ENCODE measurements at places on chromosomes 5 and 9.

DNA sequence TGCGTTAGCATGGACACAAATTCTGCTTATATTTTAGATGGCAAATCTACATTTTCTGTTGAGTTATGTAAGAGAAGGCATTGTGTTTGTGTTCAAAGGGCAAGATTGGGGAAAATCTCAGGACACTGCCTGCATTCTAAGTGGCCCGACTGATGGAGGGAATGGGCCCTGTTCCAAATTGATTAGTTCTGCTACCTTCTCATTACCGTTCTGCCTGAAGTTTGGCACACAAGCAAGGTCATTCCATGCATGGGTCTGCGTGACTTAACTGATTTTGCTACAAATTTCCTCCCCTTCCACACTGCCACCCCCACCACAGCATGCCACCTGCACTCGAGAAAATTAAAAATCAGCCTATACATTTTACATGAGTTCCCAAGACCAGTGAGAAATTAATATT is 409.9 kb downstream of the BRINP1 start:
- no peak for DNase-seq

DNA sequence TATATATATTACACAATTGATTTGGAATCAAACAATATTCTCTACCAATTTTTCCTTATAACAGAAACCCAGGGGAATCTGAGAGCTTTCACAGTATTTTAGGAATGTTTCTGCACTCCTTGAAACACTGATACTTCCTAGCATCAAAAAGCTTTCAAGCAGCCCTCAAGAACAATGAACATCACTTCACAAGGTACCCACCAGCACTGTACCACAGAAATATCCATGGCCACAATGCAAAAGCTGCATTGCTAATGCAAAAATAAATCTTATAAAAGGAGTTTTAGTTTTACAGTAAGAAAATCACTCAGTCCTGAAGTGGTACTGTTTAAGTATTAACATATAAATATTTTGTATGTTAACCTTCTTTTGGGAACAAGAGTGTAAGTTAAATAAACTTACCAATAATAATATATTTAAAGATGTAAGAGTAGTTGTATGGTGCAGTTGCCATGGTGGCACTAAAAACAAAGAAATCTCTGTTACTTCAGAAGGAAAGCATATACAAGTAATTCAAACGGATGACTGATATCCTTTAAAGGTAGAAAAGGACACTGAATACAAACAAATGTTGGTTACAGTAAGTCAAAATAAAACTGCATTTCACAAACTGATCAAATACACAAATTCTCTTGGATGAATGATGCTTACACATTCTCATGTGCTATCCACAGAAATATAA is 8.6 kb downstream of the RAB14 start:
- no peak for DNase-seq

GRCh38 chr9:102514541-102514940 is 480.6 kb upstream of the CYLC2 start:
- DNase-seq = no peak

DNA sequence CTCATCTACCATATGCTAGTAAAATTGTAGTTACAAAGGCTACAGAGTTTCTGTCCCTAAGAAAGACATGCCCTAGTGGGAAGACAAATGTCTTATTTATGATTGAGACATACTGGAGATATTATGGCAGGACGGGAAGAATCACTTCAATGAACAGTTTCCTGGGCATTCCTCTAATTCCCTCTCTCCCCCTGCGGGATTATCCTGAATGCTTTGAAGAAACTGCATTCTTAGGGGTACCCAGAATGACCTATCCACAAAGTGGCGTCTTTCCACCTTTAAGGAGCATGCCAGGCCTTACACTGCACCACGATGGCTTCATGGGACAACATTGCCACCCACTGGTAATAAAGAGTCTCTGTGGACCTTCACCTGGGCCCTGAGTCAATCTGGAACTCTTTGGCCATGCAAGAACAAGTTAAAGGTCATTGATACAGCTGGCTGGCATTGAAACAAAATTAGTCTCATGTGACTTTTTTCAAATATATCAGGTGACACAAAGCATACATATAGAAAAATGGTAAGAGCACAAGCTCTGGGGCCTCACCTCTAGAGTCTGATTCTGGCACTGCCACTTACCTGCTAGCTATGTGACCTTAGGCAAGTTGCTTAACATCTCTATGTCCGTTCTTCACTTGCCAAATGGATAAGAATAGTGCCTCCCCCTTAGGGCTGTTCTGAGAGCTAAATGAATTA is 32.0 kb downstream of the ANKRD55 start:
- DNase-seq = no peak

DNA sequence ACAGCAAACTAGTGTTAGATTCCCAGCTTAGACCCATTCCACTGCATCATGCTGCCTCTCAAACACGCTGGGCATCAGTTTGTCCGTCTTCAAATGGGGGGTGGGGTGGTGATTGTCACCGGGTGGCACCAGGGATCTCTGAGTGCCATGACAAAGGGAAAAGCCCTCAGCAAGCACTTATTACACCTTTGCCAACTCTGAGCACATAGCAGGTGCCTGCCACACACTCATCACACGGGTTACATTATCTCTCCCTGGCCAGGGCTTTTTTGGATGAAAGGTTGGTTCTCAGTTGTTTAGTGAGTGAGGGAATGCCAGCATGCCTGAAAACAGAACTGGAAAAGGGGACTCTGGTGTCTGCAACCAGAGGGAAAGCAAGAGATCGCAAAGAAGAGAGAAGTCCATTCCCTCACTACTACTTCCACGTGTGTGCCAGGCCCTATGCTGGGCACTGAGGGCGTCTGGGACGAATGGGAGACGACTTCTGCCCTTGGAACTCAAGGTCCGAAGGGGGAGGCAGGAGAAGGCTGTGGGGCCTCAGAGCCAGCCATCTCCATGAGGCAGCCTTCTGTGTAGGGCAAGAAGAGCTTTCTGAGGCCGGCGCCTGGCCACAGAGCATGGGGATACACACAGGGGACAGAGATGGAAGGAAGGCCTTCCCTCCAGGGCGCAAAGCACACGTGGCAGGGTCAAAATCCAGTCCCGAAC is 48.9 kb downstream of the PAX5 start:
- no peak for DNase-seq

DNA sequence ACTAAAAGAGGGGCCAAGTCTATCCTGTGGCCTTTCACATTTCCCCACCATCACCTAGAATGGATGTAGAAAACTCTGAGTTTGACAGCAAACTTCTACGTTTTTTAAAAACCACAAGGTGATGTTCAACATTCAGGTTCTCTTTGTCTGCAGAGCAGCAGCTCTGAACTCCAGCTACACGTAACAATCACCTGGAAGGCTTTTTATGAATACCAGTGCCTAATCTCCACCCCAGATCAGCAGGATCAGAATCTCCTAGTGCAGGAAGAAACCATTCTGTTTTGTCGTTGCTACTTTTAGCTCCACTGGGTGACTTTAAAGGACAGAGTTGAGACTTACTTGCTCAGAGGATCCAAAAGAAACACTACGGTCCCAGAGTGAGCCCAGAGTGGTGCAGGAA is 44.3 kb downstream of the EPB41L4A start:
- DNase-seq = no peak

DNA sequence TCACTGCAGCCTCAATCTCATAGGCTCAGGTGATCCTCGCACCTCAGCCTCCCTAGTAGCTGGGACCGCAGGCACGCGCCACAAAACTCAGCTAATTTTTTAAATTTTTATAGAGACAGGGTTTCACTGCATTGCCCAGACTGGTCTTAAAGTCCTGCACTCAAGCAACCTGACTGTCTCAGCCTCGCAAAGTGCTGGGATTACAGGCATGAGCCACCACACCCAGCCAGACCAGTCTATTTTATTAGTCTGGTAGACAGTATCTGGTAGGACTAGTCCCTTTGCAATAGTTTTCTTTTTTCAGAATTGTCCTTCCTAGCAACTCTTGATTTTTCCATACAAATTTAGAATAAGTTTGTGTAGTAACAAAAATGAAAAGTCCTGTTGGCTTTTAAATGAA is 14.1 kb upstream of the GPR150 start:
- DNase-seq = no peak

- DNase-seq = no peak
These were observed 209.1 kb upstream of the KCNN2 start for GRCh38 chr5:114152656-114153360.

GRCh38 chr9:4490705-4491625 is 697 bp downstream of the SLC1A1 start:
- DNase-seq = no peak

DNA sequence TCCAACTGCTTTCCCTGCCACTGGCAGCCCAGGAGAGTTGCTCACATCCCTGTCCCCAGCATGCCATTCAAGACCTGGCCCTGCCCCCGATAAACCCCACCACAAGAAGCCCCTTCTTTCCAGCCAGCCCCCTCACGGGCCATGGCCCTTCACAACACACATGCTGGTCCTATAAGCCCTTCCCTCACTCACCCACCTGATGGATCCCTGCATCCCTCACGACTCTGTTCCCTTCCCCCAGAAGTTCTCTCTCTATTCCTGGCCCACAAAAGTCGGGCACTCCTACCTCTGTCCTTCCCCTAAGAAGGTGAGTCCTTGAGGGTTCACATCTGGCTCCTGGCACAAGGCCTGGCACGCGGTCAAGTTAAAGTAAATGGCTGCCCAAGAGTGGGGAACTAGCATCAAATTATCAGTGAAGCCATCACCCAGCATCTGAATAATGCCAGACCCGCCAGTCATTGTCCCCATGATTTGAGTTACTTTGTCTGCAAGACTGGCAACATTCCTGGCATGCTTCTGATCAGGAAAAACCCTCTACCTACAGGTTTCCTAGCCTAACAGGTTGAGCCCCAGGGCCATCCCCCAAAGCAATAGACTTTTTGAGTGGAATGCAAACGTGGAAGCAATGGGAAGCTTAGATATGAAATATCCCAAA is 65.9 kb downstream of the CRB2 start:
- no peak for DNase-seq

DNA sequence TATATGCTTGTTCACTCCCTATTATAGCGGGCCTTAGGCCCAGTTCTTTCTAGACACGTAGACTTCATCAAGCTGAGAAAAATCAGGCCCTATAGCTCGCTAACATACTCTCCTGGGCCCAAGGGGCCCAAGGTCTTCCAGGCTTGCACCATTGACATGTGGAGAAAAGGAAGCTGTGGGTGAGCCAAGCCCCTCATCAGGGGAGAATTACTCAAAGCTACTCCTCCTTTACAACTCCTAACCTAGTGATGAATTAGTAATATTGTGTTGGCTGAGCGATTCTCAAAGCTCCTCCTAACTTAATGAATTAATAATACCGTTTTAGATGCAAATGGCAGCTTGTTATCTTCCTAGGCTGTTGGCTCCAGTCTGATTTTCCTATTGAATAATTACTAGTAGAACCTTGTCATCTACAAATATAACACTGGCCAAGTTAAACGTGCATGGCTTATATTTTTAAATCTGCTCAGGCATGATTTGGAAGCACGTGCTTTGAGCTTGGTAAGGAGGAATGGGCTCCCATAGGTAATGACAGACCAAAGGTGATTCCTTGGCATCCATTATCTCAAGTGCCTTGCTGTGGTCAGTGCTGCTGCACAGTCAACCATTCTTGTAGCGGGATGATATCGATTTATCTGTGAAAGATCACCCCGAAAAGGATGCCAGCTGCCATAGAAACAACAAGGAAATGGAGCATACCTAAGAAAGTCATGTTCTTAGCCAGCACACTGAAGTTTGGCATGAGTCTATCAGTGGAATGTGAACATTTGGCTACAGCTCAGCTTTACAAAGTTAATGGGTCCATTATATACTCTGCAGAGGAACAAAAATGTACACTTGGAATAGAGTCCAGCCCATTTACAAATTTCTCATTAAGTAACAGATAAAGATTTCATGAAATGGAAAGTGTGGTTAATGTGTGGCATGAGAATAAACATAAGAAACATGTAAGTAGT is 23.8 kb downstream of the LVRN start:
- no peak for DNase-seq
